ENCODE measurements at places on chromosomes 16 and 17.

DNA sequence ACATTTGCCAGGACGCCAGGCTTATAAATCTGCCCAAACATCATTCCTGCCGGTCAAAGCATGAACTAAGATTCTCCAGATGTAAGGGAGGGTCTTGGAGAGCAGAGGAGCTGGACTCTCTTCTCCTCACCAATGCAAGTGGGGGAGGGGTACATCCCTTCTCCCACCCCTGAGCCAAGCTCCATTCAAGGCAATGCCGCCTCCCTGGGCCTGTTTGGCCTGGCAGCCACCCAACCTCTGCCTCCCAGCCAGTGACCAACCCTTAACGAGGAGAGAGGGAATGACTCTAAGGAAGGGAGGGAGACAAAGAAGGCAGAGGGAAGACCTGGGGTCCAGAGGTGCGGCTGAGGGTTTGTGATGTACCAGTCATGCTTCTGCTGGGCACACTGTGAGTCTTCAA is 13.8 kb downstream of the C17orf50 start:
- H3K36me3 ChIP-seq = no peaks in the 10 kb centered on the region
- no peak overlapping the region for H3K27ac ChIP-seq
- DNase-seq = no peak

GRCh38 chr17:31371511-31372097 is 19.9 kb upstream of the RAB11FIP4 start:
- H3K27me3 ChIP-seq = no peaks in the 10 kb centered on the region
- H3K4me3 ChIP-seq = no peak overlapping the region
- DNase-seq = no peak
- no peak overlapping the region for H3K27ac ChIP-seq

GRCh38 chr17:56902348-56902747 is 11.5 kb downstream of the TRIM25 start:
- no peak overlapping the region for H3K27ac ChIP-seq
- H3K4me1 ChIP-seq = peaks cover 31% of the 10 kb centered on the region
- H3K27me3 ChIP-seq = no peaks in the 10 kb centered on the region

- H3K27ac ChIP-seq = no peak overlapping the region
- H3K4me1 ChIP-seq = no peaks in the 10 kb centered on the region
- H3K36me3 ChIP-seq = no peaks in the 10 kb centered on the region
- H3K27me3 ChIP-seq = peaks cover 26% of the 10 kb centered on the region
- H3K4me3 ChIP-seq = no peak overlapping the region
Observed at GRCh38 chr17:10286324-10286723, 86.5 kb downstream of the MYH13 start.

DNA sequence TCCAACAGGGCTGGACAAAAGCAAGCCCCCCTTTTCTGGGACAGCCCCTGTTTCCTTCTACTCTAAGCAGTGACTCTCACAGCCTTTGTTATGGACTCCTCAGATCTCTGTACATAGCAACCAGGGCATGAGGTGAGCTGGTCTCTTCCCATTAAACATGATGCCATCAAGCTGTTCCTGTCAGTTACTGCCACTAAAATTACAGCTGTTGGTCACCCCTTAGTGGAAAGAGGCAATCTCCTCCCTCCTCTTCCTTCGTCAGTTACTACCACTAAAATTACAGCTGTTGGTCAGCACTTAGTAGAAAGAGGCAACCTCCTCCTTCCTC is 95.2 kb upstream of the SMIM36 start:
- no peak for DNase-seq
- H3K4me3 ChIP-seq = no peak overlapping the region
- H3K27ac ChIP-seq = no peak overlapping the region
- H3K36me3 ChIP-seq = no peaks in the 10 kb centered on the region
- peaks cover 31% of the 10 kb centered on the region for H3K27me3 ChIP-seq
- peaks cover 2% of the 10 kb centered on the region for H3K4me1 ChIP-seq

- no peak for DNase-seq
- H3K27ac ChIP-seq = no peak overlapping the region
- no peak overlapping the region for H3K4me3 ChIP-seq
- H3K4me1 ChIP-seq = no peaks in the 10 kb centered on the region
Observed at GRCh38 chr16:2278956-2279800, 11.3 kb upstream of the RNPS1 start.

DNA sequence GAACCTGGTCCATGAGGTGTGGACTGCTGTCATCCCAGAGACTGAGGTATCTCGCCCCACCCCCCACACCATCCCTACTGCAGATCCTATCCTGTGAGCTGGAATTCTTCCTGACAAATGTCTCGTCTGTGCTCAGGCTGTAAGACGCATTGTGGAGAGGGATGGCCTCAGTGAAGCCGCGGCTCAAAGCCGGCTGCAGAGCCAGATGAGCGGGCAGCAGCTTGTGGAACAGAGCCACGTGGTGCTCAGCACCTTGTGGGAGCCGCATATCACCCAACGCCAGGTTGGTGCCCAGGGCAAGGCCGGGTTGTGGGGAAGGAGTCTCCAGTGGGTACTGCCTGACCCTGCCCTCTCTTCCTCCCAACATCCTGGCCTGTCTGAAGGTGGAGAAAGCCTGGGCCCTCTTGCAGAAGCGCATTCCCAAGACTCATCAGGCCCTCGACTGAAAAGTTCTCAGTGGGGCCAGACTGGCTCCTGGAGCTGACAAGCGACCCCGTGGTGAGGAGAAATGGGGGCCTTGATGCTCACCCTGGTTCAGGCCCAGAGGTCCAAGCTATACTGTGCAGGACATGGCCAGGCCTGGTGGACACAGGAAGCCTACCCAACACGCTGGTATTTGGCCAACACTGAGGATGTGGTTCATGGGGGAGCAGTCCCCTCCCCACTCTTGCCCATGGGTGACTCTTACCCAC is 1.2 kb upstream of the MLX start:
- H3K27ac ChIP-seq = peak overlapping the region; percentile 93
- peaks cover 27% of the 10 kb centered on the region for H3K4me1 ChIP-seq
- H3K27me3 ChIP-seq = no peaks in the 10 kb centered on the region
- no peaks in the 10 kb centered on the region for H3K36me3 ChIP-seq
- H3K4me3 ChIP-seq = no peak overlapping the region
- DNase-seq = no peak

Data from T-helper 17 cell (primary cell).